ENCODE measurements at places on chromosomes 11 and 22.

DNA sequence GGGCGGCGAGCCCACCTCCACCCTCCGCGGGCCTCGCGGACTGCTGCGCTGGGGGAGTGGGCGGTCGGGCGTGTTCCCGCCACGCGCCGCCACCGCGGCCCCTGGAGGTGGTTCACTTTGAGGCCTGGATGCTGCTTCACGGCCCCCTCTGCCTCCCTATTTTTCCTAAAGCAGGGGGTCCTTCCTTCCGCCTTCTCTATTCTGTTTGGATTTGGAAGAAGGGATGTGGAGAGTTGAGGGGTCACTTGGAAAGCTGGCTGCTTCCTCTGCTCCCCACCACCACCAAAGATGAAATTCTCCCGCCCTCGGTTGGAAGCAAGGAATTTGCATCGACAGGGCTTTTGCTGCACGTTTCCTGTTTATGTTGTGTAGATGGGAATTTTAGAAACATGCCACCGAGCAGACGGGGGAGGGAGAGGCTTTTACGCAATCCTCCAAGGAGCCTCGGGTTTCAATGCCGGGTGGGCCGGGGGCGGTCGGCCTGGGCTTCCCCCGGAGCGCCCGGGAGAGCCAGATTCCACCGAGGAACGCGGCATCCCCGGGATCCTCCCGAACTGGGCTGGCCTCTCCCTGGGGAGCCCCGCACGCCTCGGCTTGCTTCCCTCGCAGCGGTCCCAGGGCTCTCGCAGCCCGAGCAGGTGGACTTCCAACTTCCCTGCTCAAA is 403 bp upstream of the SBF2 start:
- no peak for DNase-seq

DNA sequence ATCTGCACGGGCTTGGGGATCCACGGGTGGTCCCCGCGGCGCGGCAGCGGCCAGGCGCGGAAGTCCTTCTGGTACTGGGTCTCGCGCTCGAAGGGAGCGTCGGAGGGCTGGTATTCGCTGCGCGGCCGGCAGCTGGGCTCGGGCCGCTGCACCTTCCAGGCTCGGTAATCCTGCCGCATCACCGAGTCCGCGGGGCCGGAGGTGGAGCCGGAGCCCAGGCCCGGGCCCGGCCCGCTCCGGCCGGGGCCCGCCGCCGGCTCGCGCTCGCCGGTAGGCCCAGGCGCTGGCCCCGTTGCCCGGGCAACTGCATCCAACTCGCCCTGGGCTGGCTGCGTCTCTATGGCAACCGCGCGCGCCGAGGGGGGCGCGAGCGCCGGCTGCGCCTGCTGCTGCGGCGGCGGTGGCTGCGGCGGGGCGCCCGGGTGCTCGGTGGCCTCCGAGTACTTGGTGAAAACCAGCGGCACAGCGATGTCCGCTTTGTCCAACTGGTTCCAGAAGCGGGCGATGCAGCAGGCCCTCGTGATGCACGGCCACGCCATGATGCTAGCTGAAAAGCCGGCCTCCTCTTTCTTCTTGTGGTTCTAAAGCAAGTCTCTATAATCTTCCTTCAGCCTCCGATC is 897 bp downstream of the MAP6 start:
- no peak for DNase-seq

DNA sequence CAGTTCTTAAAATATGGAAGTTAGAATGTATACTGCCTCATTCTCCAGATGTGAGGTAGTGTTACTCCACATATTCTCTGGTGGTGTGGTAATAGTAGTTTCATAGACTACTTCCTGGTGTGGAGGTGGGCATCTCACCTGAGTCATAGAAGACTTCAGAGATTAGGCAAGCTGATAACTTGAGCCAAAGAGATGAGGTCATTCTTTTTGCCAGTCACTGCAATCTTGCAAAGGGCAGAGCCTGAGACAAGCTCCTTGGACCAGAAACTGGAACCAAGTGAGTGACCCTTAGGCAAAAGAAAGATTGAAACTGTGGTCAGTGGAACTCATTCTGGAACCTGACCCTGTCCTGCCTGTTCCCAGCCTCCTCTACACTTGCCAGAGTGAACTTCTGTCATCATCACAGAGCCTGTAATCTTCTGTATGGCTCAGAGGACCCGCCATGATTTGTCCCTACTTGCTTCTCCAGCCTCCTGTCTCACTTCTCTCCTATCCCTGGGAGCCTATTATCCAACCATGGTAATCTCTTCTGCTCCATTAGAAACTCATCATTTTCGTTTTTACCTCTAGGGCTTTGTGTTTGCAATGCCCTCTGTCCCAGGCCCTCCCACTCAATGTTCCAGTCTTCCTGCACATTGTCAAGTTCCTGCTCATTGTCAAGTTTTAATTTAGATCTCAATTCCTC is 10.6 kb upstream of the CCDC83 start:
- no peak for DNase-seq

- no peak for DNase-seq
These were observed 88.6 kb downstream of the BCR start for GRCh38 chr22:23268877-23269276.

DNA sequence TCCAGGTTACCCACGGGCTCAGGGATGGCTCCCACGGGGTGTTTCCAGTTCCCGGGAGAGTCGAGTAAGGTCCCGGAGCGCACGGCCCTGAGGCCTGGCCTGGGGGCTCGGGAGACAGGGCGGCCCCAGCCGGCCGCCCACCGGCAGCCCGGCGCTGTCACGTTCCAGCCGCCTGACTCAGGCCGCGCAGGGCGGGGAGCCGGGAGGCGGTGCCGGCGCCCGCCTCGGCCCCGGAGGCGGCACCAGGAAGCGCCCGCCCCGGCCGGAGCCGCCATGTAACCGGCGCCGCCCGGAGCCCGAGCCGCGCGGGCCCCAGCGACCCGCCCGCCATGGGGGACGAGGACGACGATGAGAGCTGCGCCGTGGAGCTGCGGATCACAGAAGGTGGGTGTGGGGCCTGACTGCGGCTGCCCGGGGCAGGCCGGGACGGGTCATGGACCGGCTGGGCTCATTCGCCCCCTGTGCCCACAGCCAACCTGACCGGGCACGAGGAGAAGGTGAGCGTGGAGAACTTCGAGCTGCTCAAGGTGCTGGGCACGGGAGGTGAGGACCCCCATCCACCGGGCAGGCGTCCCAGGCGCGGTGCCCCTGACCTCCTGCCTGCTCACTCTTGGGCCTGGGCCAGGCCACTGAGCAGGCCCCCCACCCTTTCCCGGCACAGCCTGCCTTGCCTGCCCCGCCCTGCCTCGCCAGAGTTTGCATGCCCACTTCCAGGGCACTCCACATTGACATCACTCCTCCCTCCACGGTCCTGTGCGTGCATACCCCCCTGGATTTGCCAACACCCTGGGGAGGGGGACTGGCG is at the start of gene RPS6KA4:
TSS of gene RPS6KA4 (plus strand) at position 256 of the 805 bp plus-strand sequence. CDS start at position 330, 74 bp downstream.
- DNase-seq: no peak

- DNase-seq: no peak
These were observed 130.5 kb downstream of the FAM76B start for GRCh38 chr11:95659088-95659487.

DNA sequence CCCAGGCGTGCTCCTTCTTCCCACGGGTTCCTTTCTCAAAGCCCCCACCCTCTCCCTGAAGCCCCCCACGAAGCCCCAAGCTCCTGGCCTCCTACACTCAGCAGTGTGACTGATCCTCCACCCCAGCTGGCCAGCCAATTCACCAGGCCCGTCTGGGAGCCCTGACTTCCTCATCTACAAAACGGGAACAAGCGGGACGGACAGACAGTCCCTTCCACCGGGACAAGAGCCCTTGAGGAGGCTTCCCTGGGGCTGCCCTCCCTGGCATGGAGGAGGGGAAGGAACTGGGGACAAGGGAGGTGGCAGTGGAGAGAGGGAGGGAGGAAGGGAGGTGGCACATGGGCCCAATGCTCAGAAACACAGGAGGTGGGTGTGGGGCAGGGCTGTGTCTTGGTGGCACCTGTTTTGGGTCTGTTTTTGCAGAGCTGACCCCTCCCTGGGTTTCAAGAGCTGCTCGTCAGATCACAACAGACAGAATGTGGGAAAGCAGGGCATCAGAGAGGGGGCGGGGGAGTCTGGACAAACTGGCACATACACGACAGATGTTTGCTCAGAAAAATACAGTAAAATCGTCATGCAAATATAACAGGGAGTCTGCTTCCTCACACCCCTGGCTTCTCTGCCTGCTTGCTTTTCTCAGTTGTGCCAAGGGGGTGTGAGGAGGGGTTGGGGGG is 56.8 kb downstream of the ELFN2 start:
- DNase-seq: no peak

- no peak for DNase-seq
These were observed at the start of gene TMPRSS4 for GRCh38 chr11:118076754-118077281. TSS of gene TMPRSS4 (plus strand) at chr11:118077078. CDS start at chr11:118077303, 225 bp downstream.

GRCh38 chr11:12199231-12199948 is 89.0 kb downstream of the MICAL2 start:
- no peak for DNase-seq

DNA sequence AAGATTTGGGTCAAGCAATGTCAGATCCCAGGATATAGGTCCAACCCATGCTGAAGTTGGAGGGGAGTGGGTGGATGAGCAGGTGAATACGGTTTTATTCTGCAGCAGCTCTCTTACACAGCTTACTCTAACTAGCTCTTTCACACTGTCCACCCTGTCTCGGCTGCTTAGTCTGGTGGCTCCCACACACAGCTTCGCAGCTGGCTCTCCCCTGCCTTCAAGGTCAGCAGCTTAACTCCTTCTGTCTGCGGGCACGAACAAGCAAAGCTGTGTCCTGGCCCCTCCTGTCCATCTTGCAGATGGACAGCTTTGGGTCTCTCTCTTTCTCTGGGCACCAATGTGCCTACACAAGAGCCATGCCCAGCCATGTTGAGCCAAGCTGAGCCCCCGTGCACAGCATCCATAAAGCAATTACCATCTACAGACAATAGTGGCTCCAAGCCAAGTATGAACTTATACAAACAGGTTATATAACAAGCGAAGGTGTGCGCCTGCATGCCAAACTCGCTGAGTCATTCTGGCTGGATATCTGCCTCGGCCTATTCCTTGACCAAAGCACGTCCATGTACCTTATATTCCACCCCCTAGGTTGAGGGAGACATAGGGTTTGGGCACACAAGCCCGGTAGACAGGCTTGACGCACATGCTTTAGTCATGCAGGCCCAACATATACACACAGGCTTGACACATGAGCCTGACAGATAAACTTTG is 1307.8 kb upstream of the RAG2 start:
- DNase-seq: no peak

DNA sequence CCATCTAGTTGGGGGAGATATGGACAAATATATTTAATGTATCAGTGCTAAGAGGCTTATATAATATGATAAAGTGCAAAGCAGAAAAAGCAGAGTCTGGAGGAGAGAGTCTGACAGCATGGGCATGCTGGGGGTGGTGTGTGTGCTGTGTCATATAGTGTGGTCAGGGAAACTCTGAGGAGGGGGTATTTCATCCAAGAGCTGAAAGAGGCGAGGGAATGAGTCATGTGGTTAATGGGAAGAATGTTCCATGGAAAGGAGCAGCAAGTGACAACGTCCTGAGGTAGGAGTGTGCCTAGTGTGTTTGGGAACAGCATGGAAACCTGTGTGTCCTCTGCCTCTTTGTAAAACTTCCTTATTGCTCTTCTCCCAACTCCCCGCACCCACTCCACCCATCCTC is 38.0 kb downstream of the EIF3F start:
- DNase-seq: no peak

DNA sequence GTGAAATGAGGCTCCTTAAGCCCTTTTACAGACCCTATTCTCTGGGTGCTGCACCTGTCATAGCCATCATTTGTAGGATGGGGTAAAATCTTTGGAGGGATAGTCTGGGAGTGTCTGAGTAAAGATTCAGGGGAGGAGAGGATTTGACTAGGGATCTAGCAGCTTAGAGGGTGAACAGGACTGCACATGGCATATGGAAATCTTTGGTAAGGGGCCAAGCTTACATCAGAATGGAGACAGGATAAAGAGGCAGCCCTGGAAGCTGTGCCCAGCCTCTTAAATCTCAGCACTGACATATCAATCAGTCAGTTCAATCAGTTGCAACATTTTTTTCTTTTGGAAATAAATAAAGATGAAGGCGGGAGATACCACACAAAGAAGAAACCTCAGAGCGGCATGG is 301.8 kb upstream of the CADM1 start:
- no peak for DNase-seq

DNA sequence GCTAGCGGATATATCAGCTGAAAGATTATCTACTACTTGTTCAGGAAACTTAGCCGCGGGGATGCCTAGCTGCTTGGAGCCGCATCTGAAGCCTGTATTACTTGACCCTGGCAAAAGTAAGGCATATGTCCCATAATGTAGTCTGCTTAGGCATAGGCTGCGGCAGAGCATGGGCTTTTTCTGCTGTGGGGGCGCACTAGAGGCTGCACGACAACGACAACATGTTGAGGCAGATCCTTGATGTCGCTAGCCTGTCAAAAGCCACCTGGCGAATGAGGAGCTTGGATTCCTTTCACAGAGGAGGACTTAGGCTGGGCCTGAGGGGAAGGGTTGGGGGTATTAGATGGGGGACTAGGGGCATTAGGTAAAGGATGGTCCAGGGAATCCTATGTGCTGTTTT is 1.1 kb upstream of the OR52N2 start:
- DNase-seq: no peak

DNA sequence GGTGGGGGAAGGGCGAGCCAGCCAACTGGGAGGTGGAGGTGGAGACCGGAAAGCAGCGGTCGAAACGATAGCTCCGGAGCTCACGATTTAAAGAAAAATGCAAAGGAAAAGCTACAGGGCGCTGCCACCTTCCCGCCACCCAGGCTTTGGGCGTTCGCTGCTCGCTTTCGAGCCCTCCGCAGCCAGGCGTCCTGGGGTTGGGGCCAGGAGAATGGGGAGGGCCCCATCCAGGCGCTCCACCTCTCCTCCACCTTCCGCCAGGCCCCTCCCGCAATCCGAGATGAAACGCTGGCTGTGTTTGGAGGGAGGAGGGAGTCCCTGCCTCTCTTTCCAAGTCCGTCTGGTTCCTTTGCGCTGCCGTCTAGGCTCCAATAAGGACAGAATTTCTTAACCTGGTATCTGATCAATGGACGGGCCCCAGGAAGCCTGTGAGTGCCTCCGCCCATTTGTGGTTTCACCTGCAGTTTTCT is 483 bp upstream of the ABTB2 start:
- no peak for DNase-seq

DNA sequence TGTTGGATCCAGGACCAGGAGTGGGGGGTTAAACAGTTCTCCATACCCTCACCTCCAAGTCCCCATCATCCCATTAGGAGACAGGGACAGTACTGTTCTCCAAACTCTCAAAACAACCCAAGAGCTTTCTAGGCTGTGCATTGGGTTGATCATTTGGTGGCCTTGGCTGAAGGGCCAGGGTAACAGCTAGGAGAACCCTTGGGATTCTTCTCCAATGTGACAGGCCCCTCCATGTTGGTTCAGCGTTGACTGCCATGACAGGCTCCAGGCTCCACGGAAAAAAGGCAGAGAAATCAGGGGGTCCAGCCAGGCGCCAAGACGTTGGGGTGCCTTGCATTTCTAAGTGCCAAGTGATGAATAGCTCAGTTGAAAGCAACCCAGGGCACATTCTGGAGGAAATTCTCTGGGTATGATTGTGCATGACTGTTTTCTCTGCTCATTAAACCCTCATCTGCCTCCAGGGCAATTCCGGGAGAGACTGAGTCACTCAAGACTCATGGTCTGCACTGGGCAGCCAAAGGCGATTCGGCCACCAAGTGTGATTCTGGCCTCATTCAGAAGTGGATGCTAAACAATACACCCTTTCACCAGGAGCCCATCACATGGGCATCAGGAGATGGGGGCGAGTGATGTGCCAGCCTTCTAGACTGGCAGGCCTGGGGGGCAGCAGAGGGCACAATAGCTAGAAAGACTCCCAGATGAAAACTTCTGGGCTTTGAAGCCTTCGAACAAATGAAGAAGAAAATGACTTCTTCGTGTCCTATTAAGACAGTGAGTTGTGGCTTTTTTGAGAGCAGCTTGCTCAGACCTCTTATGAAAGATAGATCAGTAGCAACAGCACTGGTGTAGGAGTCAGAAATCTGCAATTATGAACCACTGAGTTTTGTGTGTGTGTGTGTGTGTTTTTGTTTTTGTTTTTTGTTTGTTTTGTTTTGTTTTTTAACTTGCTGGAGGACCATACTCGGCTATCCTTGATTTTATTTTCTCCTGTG is 27.7 kb downstream of the CD44 start:
- DNase-seq: peak; percentile 92

Measured in GM04503 (cell line).